ENCODE measurements at places on chromosomes 12 and 14.

DNA sequence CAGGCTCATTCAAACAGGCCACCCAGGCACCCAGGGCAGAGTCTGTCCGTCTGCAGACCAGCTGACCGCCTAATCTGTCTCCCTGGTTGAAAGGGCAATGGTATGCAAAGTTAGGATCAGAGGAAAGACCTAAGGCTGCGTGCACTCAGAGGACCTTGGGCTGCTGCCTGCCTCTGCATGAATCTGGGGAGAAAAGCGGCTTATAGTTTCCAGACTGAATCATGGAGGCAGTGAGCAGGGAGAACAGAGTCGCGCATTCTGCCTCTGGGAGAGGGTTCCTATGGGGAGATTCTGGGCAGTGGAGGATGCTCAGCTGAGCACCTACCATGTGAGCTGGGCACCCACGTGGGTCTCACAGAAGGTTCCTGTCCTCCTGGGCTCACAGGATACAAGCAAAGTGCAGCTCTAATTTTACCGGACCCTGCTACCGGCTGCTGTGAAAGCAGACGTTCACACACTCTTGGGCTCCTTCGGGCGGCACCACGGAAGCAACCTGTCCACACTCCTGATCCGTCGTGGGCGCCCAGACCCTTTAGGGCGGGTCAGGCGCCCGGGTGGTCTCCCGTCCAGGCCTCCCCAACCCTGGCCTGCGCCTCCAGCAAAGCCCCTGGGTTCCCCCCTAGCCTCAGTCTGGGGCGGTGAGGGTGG, 772 bp downstream of the SCARB1 start:
- peak; percentile 44 for ATAC-seq
- peak overlapping the region; percentile 99 for H3K27ac ChIP-seq
- H3K27me3 ChIP-seq, result no peaks in the 10 kb centered on the region
- peaks cover 38% of the 10 kb centered on the region for H3K4me1 ChIP-seq
- H3K4me3 ChIP-seq, result peak overlapping the region; percentile 84

GRCh38 chr12:3292677-3293412, 198.2 kb upstream of the PRMT8 start:
- no peaks in the 10 kb centered on the region for H3K4me1 ChIP-seq
- no peaks in the 10 kb centered on the region for H3K36me3 ChIP-seq
- ATAC-seq, result no peak
- peaks cover 41% of the 10 kb centered on the region for H3K27me3 ChIP-seq

GRCh38 chr14:44283836-44284235, 223.2 kb downstream of the FSCB start:
- H3K27ac ChIP-seq, result no peak overlapping the region
- H3K27me3 ChIP-seq, result no peaks in the 10 kb centered on the region
- H3K4me1 ChIP-seq, result no peaks in the 10 kb centered on the region
- no peaks in the 10 kb centered on the region for H3K36me3 ChIP-seq

DNA sequence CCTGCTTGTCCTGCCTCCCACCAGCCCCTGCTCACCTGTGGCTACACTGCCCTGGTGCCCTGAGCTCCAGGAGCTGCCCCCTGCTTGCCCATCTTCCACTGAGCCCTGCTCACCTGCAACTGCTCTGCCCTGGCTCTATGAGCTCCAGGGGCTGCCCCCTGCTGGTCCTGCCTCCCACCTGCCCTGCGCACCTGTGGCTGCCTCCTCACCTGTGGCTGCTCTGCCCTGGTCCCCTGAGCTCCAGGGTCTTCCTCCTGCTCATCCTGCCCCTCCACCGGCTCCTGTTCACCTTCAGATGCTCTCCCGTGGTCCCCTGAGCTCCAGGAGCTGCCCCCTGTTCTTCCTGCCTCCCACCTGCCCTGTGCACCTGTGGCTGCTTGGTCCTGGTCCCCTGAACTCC, 247.6 kb downstream of the TMEM121 start:
- H3K4me1 ChIP-seq, result peaks cover 48% of the 10 kb centered on the region
- H3K4me3 ChIP-seq, result peak overlapping the region; percentile 94

DNA sequence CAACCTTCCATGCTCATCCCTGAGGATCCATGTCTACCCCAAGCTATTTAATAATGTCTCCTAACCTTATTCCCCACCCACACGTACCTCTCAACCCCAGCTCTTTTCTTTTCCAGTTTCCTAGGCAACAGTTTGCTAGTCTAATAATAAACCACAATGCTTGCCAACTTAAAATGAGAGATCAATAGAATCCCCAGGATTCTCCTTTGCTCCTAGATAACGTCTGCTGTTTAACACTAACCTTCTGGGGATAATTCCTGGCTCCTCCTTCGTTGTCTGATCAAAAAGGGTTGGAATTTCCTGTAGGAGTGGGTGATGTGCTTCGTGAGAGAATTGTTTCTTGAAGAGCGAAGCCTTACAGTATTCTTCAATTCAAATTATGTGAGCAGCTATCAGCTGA, 42.2 kb upstream of the DBX2 start:
- H3K4me3 ChIP-seq, result no peak overlapping the region
- H3K27me3 ChIP-seq, result peaks cover 18% of the 10 kb centered on the region
- H3K4me1 ChIP-seq, result no peaks in the 10 kb centered on the region
- ATAC-seq, result no peak

DNA sequence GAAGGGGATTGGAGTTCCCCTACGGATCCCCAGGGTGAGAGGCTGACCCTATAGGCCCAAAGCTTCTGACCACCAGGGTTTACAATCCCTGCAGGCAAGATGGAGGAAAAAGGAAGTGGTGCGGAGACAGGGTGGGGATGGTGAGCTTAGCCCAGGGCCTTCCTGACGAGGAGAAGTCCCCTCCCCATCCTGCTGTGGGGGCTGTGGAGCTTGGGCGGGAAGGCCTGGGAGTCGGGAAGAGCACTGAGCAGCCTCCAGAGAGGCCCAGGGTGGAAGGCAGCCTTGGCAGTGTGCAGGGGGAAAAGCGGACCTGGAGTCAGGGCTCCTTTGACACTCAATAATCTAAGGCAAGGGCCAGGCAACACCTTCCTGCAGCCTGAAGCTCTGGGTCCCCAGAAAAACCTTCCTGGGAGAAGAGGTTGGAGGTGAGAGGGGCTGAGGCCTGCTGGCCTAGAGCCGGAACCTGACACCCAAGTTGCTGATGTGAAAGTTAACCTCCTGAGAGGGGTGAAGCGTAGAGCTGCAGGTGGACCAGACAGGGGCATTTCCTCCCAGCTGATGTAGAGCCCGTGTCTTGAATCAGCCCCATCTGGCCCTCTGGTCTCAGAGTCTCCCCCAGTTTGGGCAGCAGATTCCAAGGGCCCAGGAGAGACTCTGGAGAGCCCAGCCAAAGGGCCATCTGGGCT, 6.0 kb downstream of the HDAC7 start:
- peaks cover 14% of the 10 kb centered on the region for H3K36me3 ChIP-seq
- H3K4me3 ChIP-seq, result peak overlapping the region; percentile 80
- peak overlapping the region; percentile 97 for H3K27ac ChIP-seq
- peaks cover 98% of the 10 kb centered on the region for H3K4me1 ChIP-seq

DNA sequence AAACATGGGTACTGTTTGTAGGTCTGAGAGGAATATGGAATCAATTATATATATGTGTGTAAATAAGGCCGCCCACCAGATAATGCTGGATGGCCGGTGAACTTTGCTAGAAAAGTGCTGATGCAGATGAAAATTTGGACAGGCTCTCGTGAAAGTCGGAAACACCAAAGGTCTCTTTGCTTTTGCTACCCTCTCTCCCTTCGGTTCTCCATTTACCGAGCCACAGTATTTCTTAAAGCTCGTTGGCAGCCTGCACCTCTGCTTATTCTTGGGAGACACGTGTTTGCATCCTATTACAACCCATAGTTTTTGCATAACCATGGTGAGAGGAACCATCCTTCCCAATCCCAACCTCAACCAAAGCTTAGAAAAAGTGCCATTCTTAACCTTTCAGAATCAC, 109.6 kb downstream of the FOXN3 start:
- no peak for ATAC-seq
- no peak overlapping the region for H3K4me3 ChIP-seq
- peaks cover 15% of the 10 kb centered on the region for H3K36me3 ChIP-seq

GRCh38 chr12:104204690-104205480, 10.7 kb upstream of the TXNRD1 start:
- H3K36me3 ChIP-seq, result peaks cover 5% of the 10 kb centered on the region
- H3K4me3 ChIP-seq, result no peak overlapping the region
- no peak for ATAC-seq
- peaks cover 45% of the 10 kb centered on the region for H3K27me3 ChIP-seq
- no peak overlapping the region for H3K27ac ChIP-seq

- peak overlapping the region; percentile 59 for H3K27ac ChIP-seq
- H3K4me3 ChIP-seq, result no peak overlapping the region
- H3K36me3 ChIP-seq, result peaks cover 14% of the 10 kb centered on the region
- ATAC-seq, result no peak
Measured at GRCh38 chr12:46472893-46473633, 100.5 kb upstream of the SLC38A2 start.

GRCh38 chr14:81537193-81537592, 3.5 kb upstream of the SEL1L start:
- ATAC-seq, result no peak
- H3K36me3 ChIP-seq, result no peaks in the 10 kb centered on the region
- peaks cover 28% of the 10 kb centered on the region for H3K4me1 ChIP-seq

GRCh38 chr12:124694250-124694649, 126.8 kb upstream of the NCOR2 start:
- peaks cover 14% of the 10 kb centered on the region for H3K4me1 ChIP-seq
- ATAC-seq, result peak; percentile 64
- H3K4me3 ChIP-seq, result no peak overlapping the region
- peaks cover 61% of the 10 kb centered on the region for H3K27me3 ChIP-seq
- no peak overlapping the region for H3K27ac ChIP-seq

DNA sequence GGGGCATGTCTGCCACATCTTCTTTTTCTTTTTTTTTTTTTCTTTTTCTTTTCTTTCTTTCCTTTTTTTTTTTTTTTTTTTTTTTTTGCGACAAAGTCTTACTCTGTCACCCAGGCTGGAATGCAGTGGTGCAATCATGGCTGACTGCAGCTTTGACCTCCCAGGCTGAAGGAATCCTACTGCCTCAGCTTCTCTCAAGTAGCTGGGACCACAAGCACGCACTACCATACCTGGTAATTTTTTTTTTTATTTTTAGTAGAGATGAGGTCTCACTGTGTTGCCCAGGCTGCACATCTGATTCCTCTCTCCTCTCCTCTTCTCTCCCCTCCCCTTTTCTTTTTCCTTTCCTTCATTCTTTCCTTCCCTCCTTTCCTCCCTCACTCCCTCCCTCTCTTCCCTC, 18.5 kb downstream of the SLC15A5 start:
- H3K27me3 ChIP-seq, result no peaks in the 10 kb centered on the region
- H3K27ac ChIP-seq, result no peak overlapping the region
- H3K4me3 ChIP-seq, result no peak overlapping the region
- no peaks in the 10 kb centered on the region for H3K4me1 ChIP-seq

DNA sequence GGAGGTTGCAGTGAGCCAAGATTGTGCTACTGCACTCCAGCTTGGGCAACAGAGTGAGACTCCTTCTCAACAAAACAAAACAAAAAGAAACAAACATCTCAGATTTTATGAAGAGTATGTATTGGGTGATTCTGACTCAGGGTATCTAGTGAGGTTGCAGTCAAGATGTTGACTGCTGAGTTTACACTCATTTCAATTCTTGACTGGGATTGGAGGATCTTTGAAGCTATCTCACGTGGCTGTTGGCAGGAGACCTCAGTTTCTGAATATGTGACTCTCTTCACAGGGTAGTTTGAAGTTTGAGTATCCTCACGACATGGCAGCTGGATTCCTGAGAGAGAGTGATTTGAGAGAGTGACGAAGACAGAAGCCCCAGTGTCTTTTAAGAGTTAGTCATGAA, 29.4 kb downstream of the ERC1 start:
- no peak overlapping the region for H3K4me3 ChIP-seq
- peaks cover 7% of the 10 kb centered on the region for H3K4me1 ChIP-seq
- no peaks in the 10 kb centered on the region for H3K27me3 ChIP-seq
- H3K27ac ChIP-seq, result no peak overlapping the region

GRCh38 chr14:24256960-24257359, 6.0 kb downstream of the TGM1 start:
- no peak overlapping the region for H3K27ac ChIP-seq
- H3K4me1 ChIP-seq, result no peaks in the 10 kb centered on the region
- no peaks in the 10 kb centered on the region for H3K27me3 ChIP-seq
- ATAC-seq, result no peak
- peaks cover 26% of the 10 kb centered on the region for H3K36me3 ChIP-seq
- no peak overlapping the region for H3K4me3 ChIP-seq

- peak overlapping the region; percentile 96 for H3K4me3 ChIP-seq
- H3K4me1 ChIP-seq, result peaks cover 44% of the 10 kb centered on the region
- H3K36me3 ChIP-seq, result no peaks in the 10 kb centered on the region
- peak; percentile 63 for ATAC-seq
Measured at GRCh38 chr12:42483521-42483790, 106.1 kb downstream of the PRICKLE1 start.

GRCh38 chr12:17381211-17381610, 708.8 kb downstream of the RERGL start:
- no peaks in the 10 kb centered on the region for H3K4me1 ChIP-seq
- no peak overlapping the region for H3K4me3 ChIP-seq
- H3K36me3 ChIP-seq, result no peaks in the 10 kb centered on the region

DNA sequence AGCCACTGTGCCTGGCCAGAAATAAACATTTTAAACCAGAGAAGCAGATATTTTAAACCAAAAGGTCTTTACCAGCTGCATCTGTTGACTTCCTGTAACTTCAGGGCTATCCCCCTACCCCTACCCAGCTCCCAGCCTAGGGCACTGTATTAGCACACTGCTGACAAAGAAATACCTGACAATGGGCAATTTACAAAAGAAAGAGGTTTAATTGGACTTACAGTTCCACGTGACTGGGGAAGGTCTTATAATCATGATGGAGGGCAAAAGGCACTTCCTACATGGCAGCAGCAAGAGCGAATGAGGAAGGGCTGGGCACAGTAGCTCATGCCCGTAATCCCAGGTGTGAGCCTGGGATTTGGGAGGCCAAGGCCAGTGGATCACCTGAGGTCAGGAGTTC, 26.0 kb downstream of the GEMIN2 start:
- H3K4me1 ChIP-seq, result peaks cover 10% of the 10 kb centered on the region
- no peak for ATAC-seq
- no peaks in the 10 kb centered on the region for H3K27me3 ChIP-seq
- no peak overlapping the region for H3K27ac ChIP-seq
- H3K36me3 ChIP-seq, result peaks cover 57% of the 10 kb centered on the region

DNA sequence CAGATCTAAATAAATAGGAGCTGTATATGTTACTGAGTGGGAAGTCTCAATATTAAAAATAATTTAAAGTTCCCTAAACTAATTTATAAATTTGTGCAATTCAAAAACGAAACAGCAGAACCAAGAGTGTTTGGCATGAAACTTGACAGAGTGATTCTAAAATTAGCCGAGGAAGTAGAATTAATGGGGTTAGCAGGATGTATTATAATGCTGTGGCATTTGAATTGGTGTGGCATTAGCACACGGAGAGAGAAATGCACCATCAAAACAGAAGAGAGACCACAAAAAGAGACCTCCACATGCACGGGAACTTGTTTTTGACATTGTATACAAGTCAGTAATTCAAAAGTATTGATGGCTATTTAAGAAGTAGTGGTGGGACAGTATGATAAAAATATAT, 366.0 kb upstream of the RGS6 start:
- peak overlapping the region; percentile 31 for H3K27ac ChIP-seq
- peaks cover 7% of the 10 kb centered on the region for H3K36me3 ChIP-seq
- no peaks in the 10 kb centered on the region for H3K27me3 ChIP-seq
- peak; percentile 70 for ATAC-seq
- peak overlapping the region; percentile 0 for H3K4me3 ChIP-seq
- peaks cover 35% of the 10 kb centered on the region for H3K4me1 ChIP-seq
